ENCODE measurements at places on chromosomes 7 and 10. TPM values are rescaled to one million over a fixed set of nuclear protein-coding genes. Genes with fewer than 3 reads are reported as not detected.

SLC39A12 gene
- total RNA-seq: not detected

TMEM184A gene
- 0.22 TPM for total RNA-seq

CUZD1 gene
- total RNA-seq: 0.12 TPM

TRIM74 gene
- total RNA-seq: 0.35 TPM

DNA sequence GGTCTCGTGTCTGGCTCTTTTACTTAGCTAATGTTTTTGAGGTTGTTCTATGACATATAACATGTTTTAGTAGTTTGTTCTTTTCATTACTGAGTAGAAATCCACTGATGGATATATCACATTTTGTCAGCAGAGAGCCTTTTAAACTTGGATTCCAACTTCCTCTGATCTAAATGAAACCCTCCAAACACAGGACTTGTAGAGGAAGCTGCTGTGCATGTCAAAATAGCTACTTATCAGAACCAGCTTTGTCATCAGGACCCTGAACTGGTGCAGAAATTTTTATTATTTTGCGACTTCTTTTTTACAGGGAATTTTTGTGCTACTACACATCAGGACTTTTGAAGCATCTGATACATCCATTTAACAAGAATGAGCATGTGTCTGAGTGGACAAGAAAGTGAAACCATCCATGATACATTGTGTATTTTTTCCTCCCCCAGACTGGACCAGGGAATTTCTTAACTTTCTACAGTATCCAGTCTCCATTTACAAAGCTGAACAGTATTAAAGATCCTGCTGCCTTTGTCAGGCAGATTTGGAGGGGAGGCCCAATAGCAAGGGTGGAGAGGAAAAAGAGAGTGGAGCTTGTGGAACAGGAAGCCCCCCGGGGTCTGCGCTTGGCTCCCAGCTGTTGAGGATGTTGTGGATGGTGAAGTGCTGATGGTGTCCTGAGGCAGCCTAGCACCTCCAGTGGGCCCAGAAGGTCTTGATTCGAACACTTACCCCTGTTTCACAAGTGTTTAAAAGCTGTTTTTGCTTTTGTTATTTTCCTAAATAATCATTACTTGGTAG lies 29.3 kb upstream of the MTPAP start:
- DNase-seq: no peak

GRCh38 chr7:141375442-141375841 lies 175.8 kb upstream of the AGK start:
- no peak for DNase-seq

CALML5 gene
- not detected for total RNA-seq

AOAH gene
- total RNA-seq: 2.4 TPM

All from left ventricle myocardium superior (tissue), 1 donor.